ENCODE measurements at places on chromosomes 4 and X.

DNA sequence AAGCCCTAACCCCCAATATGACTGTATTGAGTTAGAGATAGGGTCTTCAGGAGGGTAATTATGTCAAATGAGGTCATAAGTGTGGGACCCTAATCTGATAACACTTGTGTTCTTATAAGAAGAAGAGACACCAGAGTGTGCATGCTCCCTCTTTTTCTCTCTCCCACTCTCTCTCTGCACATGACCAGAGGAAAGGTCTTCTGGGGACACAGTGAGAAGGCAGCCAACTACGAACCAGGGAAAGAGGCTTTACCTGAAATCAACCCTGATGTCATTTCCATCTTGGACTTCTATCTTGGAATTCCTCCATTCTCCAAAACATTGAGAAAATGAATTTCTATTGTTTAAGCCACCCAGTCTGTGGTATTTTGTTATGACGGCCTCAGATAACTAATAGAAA is 97.2 kb upstream of the MAD2L1 start:
- no peak for DNase-seq

- DNase-seq = no peak
These were observed at the start of gene STBD1 for GRCh38 chr4:76305971-76306881. Gene STBD1, plus strand, starts transcription at chr4:76306733. Its CDS starts 37 bp downstream, at chr4:76306770.

GRCh38 chrX:17967888-17968287 is 106.8 kb upstream of the RAI2 start:
- DNase-seq = no peak

GRCh38 chrX:79412972-79413371 is 45.8 kb upstream of the ITM2A start:
- no peak for DNase-seq

DNA sequence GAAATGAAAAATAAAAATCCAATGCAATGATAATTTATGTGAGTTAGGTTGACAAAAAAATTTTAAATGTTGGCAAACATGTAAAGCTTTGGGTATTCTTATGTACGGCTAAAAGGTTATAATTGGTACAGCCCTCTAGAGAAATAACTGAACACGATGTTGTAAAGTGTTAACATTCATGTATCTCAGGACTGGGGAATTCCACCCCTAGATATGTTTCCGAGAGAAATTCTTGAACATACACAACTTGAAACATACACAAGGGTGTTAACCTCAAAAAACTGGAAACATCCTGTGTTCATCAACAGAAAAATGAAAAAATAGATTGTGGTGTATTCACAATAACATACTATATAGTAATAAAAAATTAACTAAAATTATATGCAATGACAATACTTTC is 91.8 kb downstream of the CHM start:
- no peak for DNase-seq

GRCh38 chr4:153366486-153366885 is 22.0 kb downstream of the MND1 start:
- DNase-seq = no peak

DNA sequence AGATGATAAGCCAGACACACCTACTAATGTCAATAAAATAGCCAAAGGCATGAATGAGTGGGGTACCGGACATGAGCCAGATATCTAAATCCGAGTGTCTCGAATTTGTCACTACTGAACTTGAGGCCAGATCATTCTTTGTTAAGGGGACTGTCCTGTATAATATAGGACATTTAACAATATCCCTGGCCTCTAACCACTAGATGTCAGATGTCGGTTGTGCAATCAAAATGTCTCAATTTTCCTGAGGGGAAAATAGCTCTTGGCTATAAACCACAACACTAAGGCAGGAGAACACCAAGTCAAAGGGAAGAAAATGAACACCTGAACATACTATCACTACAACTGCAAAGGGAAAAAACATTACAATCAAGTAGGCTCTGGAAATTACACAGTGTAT is 154.5 kb downstream of the GPM6A start:
- no peak for DNase-seq

DNA sequence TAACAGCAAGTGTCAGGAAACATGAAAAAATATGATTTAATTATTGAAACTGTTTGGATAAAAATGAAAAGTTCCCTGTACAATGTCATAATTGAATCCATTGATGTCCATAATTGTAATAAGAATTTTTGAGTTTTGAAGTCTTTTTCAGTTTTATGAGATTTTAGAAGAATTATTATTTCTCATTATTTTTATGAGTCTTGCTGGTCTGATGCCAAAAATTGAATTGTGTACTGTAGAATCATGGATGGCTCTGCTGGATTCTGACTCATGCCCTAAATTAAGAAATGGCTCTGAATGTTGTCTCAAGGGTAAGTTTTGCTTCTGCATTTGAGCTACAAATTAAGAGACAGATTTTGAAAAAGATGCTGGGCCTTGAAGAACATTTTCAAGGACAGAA is 132.8 kb upstream of the MAP9 start:
- no peak for DNase-seq

- DNase-seq = no peak
These were observed 193.9 kb upstream of the RPL34 start for GRCh38 chr4:108426493-108426892.

GRCh38 chr4:56799824-56800756 is 21.4 kb downstream of the SPINK2 start:
- DNase-seq = peak; percentile 72

DNA sequence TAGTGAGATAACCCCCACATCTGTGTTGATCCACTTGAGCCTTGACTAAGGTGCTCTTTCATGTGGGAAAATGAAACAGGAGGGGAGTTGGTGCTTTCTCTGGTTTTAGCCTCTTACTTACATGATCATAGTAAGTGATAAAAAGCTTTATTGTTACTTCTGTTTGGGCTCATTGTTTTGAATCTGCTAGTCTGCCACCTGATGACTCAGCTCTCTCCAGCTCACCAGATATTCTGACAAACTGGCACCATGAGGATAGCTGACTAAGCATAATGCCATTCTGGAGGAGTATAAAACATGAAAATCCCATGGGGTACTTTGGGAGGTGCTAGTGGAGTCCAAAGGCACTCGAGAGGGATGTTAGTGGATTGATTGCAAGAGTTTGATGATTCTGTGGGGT is 824.0 kb downstream of the RAPGEF2 start:
- DNase-seq = no peak

GRCh38 chr4:85243857-85244256 is 231.1 kb upstream of the ARHGAP24 start:
- no peak for DNase-seq

DNA sequence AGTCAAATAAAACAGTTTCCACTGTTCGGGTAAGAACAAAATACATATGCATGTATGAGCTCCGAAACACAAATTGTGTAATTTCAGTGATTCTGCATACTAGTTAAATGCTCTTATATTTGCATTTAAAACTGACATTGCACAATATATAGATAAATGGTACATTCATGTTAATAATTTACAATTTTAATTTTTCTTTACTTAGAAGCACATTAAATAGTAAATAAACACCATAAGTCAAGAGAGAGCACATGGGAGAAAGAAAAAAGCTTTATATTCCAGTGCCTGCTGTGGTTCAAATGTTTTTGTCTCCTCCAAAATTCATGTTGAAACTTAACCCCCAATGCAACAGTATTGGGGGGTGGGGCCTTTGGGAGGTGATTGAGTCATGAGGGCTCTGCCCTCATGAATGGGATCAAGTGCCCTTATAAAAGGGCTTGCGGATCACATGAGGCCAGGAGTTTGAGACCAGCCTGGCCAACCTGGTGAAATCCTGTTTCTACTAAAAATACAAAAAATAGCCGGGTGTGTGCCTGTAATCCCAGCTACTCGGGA is 322.9 kb downstream of the BCOR start:
- DNase-seq = no peak

DNA sequence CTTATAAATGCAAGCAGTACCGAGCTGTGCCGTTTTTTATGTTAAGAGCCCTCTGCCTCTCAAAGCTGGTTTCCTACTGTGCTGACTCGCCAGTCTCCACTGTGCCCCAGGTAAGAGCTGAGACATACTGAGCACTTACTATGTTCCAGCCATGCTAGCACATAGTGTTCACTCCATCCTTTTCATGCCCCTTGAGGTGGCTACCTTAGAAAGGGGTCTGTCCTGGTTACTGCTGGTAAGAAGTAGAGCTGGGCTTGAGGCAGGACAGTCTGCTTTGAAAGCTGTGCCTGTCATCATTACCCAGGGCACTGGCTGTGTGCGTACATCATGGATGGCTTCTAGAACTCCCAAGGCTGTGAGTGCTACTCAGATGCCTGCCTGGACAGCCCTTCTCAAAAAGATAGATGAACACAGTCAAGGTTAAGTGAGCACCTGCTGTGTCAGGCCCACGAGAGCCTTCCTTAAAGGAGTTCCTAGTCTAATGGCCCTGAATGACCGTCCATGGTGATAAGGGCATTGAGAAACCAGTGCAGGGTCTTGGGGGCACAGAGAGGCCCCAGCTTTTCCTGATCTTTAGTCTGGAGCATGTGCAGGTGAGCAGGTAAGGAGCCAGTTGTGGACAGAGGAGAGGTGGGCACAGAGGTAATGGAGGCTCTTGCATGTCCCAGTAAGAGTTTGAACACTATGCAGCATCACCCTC is 1.6 kb downstream of the STK32B start:
- DNase-seq = no peak

DNA sequence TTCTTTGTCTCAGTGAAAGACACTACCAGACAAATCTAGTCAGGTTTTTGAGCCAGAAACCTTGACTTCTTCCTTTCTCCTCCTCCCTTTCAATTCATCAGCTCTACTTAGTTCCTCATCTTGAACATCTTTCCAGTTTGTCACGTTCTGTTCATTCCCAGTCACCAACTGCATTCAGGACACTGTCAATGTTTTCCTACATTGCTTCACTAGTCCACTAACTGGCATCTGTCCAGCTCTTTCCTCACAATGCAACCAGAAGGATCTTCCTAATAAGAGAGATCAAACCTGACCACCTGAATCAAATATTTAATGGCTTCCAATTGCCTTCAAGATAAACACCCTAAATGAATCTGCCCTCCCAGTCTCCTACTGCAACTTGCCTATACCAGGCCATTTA is 52.5 kb downstream of the SYNPO2 start:
- DNase-seq = no peak

- no peak for DNase-seq
These were observed 2105.0 kb downstream of the ARAP2 start for GRCh38 chr4:34139346-34139745.

- no peak for DNase-seq
These were observed 180.7 kb downstream of the CEP135 start for GRCh38 chr4:56129431-56129861.

DNA sequence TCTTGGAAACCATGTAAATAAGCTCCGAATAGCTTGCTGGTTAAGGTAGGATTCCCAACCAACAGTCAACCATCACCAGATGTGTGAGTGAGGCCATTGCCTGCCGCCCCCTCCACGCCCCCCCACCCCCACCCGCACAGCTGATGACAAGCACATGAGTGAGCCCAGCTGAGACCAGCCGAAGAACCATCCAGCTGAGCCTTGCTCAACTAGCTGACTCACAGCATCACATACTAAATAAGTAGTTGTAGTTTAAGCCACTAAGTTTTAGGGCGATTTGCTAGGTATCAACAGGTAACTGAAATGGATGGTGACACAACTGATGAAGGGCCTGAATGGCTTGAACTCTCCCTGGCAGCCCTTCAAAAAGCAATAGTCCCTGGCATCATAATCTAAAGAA is 1.6 kb upstream of the CCDC149 start:
- no peak for DNase-seq

GRCh38 chr4:138961129-138961528 is 54.5 kb upstream of the NOCT start:
- no peak for DNase-seq

DNA sequence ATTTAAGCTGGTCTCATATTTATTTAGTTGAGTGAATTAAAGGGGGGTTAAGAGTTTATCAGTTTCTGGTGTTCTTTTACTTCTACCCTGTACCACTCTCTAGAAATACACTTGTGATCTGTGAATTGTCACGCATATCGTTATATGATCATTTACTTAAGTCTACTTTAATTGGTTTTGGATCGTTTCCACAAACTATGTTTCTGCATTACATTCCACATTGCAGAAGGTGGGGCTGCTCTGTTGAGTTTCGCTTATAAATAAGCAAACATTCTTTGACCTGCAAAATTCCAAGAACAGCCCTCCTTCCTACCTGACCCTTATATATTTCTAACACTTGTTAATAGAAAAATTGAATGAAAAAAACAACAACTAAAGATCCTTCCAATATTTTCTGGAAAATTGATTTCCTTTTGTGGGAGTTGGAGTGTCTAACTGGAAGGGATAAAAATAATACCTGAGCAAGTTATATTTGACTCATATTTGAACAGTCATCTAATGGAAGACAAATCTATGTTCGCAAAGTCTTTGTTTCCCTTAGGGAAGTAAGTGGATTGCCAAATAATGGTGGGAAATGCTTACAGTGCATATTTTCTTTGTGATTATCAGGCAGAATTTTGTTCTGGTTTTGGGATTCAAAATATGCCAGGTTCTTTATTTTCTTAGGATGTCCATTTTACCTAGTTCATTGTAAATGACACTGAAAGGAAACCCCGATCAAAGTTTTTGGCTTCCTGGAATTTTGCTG is 152.7 kb downstream of the RELL1 start:
- no peak for DNase-seq

DNA sequence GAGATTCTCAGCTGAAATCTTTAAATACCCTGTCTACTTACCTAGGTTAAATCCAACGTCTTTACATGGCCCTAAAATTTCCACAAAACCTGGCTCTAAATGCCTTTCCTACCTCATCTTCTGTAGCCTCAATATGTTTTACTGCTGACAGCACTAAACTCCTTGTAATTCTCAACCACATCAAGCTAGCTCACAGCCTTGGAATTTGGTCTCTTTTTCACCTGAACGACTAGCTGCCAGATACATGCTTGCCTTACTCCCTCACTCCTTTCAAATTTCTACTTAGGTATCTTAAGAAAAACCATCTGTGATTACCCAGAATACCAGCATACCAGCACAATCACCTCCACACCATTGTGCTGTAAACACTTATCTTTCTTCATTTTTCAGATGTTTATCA is 635.6 kb upstream of the PCDH10 start:
- no peak for DNase-seq

- DNase-seq = no peak
These were observed 62.3 kb upstream of the PGRMC2 start for GRCh38 chr4:128349921-128350320.

GRCh38 chr4:111693758-111694157 is 451.5 kb upstream of the FAM241A start:
- DNase-seq = no peak

GRCh38 chrX:21725496-21725895 is 32.4 kb downstream of the SMPX start:
- DNase-seq = no peak

- DNase-seq = no peak
These were observed 34.8 kb downstream of the ZNF185 start for GRCh38 chrX:152932598-152933175.

- DNase-seq = no peak
These were observed 21.1 kb upstream of the PDS5A start for GRCh38 chr4:39998659-39999345.

DNA sequence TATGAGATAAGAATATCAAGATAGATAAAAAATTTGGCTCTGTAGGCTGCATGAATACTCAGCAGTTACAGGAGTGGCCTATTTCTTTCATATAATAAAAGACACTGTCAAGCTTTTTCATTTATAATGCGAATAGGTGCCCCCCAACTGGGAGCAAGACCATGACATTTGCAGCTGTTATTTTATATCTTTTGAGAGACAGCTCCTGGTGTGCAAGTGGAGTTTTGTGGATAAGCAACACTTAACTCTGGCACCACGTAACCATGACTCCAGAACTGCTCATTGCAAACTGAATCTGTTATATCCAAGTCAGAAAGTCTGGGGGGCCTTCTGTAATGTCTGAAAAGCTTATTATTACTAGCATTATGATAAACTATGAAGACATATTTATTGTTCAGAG is 1372.4 kb downstream of the C4orf33 start:
- no peak for DNase-seq

Measured in activated T-cell treated with anti-CD3 and anti-CD28 coated beads for 4 hours (primary cell).